ENCODE measurements at places on chromosomes 1 and 21.

DNA sequence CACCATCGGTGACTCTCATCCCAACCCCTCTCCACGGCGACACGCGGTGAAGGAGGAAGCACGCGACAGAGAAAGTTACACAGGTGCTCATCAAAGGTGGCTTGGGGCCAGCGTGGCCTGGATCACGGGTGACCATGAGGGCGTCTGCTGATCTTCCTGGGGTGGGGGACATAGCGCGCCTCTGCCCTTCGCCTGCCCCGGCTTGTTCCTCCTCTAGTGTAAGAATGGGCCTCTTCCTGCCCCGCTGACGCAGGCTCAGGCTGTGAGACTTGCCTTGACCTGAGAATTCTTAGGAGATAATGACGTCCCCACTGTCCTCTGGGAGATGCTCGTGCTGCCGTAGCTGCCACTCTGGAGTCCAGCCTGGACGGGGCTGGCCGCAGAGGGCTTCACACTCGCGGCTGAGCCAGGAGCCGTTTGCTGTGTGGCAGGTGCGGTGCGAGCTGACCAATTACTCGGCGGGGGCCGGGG, 39.0 kb upstream of the TMEM52 start:
- no peak for DNase-seq

- peak; percentile 49 for DNase-seq
Observed at GRCh38 chr1:44672254-44672955, 1.9 kb downstream of the TMEM53 start.

GRCh38 chr1:207754974-207755700, 3.3 kb downstream of the CD46 start:
- DNase-seq: no peak

- peak; percentile 36 for DNase-seq
Observed at GRCh38 chr1:230292689-230293389, 133.3 kb downstream of the PGBD5 start.

GRCh38 chr1:198157241-198157846, 546 bp downstream of the NEK7 start:
- DNase-seq: peak; percentile 95

DNA sequence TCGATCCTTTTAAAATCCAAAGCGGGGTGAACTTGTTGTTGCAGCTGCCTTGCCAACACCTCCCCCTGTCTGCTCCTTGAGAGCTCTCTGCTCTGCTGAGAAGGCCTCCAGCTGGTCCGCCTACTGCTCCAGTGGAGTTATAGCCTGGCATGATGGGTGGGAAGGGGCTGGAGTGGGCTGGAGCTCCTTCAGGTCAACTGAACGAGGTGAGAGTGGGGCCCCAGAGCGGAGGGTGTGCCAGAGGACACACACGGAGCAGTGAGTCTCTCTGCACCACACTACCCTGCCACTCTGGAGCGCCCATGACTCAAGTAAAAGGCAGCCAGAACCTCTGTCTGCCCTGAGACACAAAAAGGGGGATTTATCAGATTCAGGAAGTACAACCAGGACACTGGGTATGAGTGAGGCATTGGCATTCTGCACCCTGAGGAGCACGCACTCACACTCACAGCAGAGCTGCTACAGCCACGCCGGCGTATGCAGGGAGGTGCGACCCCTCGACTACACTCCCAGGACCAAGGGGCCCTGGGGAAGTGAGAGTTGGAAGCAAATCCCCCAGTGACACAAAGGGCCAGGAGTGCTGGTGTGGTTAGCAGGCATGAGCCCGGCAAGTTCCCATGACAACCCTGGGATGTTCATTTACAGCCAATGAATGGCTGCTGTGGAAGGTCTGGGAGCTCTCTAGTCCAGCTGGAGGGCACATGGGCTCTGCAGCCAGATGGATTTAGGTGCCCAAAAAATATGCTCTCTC, 28.0 kb upstream of the EVA1B start:
- DNase-seq: peak; percentile 91

DNA sequence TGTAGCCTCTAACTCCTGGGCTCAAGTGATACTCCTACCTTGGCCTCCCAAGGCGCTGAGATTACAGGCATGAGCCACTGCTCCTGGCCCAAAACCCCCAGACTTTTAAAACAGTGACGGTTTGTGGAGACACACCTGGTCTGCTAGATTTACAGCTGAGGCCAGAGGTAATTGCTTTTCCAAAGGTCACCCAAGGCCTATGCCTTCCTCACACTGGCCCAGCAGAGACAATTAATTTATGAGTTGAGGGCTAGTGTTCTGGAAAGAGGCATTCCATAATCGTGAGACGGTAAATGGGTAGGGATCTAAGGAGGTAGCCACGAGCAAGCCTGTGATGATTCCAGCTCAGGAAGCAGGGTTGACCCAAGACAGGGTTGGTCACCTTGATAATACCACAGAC, 12.4 kb upstream of the PARP1 start:
- no peak for DNase-seq

DNA sequence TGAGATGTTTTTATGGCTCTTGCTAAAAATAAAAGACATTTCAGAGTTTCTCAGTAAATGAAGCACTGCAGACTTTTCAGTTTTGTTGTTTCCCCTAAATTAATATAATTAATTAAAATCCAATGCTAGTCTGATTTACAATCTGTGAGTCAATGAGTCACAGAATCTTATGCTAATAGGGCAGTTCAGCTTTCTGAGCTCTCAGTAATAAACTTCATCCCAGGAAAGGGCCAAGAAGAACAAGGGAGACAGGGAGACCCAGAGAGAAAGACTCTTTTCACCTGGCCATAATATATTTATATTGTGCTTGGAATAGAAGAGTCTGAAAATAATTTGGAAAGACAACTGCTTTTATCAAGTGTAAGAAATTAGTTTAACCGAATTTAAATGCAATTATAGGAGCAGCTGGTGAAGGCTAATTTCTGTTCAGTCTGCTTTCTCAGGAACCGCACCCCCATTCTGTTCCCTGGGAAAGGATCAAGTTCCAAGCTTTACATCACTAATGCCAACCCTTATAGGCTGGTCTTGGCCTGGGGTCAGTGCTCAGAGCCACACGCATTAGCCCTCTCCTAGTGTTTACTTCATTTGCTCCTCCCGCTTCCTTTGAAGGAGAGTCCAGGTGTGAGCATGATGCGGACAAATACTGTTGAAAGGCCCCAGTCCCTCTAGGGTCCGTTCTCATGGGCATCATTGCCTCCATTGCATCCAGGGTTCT, 145.6 kb downstream of the ZBTB18 start:
- DNase-seq: no peak

- DNase-seq: no peak
Observed at GRCh38 chr1:158730453-158730852, 9.9 kb upstream of the OR6K3 start.

- DNase-seq: no peak
Observed at GRCh38 chr1:115456441-115456961, 118.5 kb upstream of the NGF start.

GRCh38 chr1:71859806-71860205, 422.5 kb downstream of the NEGR1 start:
- DNase-seq: no peak

GRCh38 chr1:11387829-11388228, 91.1 kb upstream of the DISP3 start:
- no peak for DNase-seq

GRCh38 chr21:18369115-18369514, 34.5 kb downstream of the TMPRSS15 start:
- DNase-seq: peak; percentile 61

DNA sequence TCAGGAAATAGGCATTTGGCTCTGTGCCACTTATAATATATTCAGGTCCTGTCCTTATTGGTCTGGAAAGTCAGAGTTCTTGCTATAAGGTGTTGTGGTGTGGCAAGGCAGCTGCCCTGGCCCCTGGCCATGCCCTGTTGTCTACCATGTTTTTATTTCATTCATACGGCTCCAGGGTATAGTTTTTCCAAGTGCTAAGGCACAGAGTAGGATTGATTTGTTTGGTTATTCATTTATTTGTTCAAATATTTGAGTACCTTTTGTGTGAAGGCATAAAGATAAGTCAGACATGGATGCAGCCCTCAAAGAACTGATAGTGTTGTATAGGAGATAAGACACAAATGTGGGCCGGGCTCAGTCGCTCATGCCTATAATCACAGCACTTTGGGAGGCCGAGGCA, 10.1 kb downstream of the ZBTB8B start:
- DNase-seq: no peak

DNA sequence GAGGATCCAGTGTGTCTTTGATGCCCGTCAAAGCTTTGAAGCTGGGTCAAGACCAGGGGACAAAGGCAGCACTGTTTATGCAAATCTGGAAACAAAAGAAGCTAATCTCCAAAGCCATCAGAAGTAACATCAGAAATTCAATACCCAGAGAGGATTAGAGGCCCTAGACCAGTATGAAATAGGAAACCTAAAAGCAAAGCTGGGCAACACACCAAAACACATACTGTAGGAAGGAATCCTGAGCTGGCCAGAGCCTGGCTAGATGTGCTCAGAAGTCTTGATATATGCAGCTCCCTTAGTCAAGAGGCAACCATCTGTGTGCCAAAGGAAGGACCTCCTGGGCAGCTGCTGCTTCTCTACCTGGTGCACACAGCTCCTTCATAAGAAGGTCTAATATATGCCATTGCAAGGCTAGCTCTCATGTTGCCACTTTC, 12.3 kb downstream of the COLGALT2 start:
- peak; percentile 64 for DNase-seq

GRCh38 chr1:50110656-50111055, 1.9 kb downstream of the ELAVL4 start:
- peak; percentile 60 for DNase-seq

GRCh38 chr1:67463298-67463955, 33.2 kb upstream of the SERBP1 start:
- peak; percentile 73 for DNase-seq

DNA sequence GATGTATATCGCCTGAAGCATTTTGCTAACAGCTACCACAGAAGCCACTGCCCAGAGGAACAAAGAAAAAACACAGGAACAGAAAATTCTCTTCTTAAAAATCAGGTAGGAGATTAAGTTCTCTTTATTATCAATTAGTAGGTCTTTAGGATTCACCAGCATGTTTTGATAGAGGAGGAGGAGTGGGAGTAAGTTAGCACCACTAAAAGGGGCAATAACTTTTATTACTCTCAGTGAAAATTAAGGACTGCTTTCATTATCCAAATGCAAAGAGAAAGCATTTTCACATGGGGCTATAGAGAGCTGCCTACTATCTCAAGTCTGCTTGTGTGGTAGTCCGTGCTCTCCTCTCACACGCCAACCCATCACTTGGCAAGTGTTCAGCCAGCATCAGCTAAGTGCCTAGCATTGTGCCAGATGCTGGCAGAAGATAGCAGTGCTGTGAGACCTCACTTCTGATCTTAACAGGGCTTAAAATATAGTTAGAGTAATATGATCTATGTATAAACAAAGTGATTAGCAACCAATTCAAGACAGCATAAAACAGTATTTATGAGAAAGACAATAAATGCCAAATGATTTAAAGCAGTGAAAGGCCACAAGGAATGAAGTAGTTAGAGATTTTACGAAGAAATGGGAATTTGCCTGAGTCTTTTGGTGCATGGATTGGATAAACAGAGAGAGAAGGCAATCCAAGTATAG, 39.8 kb downstream of the ASTN1 start:
- no peak for DNase-seq

- no peak for DNase-seq
Observed at GRCh38 chr1:182752077-182752988, 37.2 kb upstream of the NPL start.

GRCh38 chr1:194372266-194372665, 1185.9 kb upstream of the B3GALT2 start:
- no peak for DNase-seq

GRCh38 chr1:226433341-226433720, 25.4 kb upstream of the PARP1 start:
- no peak for DNase-seq

GRCh38 chr1:93440706-93441105, 7.2 kb upstream of the FNBP1L start:
- no peak for DNase-seq

DNA sequence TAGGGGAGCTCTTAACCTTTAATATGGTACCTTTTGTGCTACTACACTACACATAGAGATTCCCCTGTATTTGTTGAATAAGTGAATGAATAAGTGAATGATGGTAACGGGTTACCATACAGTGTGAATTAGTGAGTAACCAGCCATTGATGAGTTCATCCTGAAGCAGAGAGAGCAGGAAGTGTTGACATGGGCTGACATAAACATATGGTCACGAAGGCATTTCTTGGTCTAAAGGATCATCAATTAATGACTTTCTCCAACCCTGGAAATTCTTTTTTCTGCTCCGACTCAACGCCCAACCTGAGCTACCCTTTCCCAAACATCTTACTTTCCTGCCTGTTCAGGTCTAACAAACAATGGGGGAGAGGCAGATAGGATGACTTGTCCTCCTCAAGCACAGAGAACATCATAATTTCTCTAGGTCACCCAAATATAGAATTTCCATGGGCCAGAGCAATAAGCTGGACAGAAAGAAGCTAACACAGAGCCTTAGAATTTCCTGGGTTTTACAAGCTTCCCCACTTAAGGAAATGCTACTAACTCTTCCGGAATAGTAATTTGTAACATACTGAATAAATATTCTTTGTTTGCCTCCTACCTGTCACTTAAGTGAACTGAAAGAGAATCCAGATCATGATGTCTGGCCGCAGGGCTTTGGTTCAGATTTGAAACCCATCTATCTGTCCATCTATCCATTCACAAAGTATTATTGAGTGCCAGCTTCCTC, 114.7 kb upstream of the NGF start:
- DNase-seq: no peak

DNA sequence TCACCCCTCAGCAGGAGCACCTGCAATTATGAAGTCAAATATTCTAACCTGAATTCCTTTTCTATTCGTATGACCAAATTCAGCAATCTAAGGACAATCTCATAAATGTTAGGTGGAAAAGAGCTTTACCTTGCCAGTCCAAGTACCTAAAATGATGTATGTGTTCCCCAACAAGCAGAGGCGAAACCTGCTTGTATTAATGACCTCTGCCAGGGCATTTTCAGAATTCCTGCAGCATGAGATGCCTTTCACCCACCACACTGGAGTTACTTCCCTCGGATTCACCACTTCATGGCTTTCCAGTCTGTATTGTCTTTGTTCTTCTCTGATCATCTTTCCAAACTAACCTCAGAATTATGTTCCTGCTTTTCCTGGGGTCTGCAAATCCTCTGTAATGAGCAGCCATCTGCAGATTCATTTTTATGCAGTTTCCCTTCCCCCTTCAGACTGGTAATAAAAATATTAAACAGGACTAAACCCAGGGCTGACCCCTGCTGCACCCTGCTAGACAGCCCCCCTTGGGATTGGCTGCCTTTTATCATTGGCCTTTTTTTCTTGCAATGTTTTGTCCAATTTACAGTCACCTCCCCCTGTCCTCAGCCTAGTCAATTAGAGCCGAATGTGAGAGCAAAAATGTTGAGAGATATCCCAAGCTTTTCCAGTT, 26.6 kb upstream of the CASQ2 start:
- DNase-seq: no peak

- DNase-seq: no peak
Observed at GRCh38 chr1:212125654-212126053, 90.1 kb downstream of the DTL start.

DNA sequence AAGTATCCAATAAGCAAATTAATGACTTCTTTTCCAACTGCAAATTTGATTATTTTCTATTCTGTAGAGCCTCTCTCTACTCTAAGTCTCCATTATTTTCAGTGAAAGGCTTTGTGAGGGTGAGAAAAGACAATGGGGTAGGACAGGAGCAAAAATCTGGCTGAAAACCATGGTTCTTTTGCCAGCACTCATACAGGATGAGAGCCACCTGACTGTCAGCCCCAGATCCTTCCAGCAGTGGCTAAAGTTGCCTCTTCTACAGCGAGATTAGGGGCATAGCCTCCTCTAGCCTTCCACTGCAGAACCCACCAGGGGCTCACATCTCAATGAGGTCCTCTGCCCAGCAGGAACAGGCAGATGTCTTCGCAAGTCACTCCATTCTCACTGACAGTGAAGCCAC, 23.7 kb downstream of the NMNAT2 start:
- DNase-seq: no peak

- DNase-seq: no peak
Observed at GRCh38 chr1:61455400-61455799, 269.5 kb downstream of the TM2D1 start.
